HuH-7 (cell line): ENCODE measurements at places on chromosomes 1 and 21.

DNA sequence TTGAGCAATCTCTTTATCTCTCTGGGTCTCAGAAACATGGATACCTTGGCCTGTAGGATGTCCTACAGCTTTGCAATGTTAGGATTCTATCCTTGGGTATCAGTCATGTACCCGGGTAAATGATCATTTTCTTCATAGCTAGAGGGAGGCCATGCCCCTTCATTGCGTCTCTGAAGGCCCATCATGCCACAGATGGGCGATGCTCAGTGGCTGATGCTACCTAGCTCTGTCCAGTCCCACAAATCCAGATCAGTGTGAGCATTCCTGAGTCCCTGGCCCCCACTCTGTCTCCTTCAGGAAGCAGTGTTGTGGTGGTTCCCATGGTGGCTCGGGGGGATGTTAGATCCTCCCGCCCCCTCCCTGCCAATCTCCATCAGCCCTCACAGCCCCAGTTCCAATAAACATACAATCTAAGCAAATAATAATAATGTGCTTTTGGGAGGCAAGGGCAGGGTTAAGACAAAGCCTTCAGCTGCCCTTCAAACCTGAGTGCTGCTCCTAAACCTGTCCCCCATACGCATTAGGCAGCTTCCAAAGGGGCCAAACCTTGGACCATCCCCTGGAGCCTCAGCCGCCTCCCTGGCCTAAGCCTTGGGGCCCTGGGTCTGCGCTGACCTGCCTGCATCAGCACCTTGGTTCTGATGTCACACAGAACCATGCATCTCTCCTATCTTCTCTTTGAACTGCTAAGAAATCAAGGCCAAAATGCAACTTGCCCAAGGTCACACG lies 681 bp upstream of the GPR61 start:
- DNase-seq, result no peak

- no peak for DNase-seq
Observed at GRCh38 chr1:159181328-159182024, 10.1 kb downstream of the CADM3 start.

DNA sequence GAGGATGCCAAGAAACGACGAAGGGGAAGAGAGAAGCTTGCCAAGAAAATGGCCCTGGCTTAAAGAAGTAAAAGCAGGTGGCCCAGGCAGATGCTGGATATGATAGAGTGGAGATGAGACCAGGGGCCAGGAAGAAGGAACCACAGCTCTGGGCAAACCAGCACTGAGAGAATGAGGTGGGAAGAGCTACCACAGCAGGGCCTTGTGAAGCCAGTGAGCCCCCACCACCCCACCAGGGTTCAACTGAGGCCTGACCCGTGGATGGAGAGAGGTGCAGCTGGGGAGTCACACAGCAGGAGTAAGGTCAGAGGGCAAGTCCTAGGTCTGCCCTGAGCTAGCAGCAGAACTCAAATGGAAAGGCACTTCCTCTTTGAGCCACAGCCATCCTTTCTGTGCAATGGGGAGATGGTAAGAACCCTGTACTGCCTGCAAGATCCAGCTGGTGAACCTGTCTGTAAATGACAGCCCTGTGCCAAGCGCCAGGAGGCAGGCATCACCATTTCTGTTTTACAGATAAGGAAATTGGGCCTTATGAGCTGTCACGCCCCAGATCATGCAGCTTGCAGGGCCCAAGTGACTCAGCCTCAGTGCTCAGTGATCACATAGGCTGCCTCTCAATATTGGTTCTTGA lies 8.5 kb downstream of the SH3BGRL3 start:
- DNase-seq, result no peak

- DNase-seq, result no peak
Observed at GRCh38 chr1:172585348-172585747, 52.4 kb downstream of the SUCO start.

DNA sequence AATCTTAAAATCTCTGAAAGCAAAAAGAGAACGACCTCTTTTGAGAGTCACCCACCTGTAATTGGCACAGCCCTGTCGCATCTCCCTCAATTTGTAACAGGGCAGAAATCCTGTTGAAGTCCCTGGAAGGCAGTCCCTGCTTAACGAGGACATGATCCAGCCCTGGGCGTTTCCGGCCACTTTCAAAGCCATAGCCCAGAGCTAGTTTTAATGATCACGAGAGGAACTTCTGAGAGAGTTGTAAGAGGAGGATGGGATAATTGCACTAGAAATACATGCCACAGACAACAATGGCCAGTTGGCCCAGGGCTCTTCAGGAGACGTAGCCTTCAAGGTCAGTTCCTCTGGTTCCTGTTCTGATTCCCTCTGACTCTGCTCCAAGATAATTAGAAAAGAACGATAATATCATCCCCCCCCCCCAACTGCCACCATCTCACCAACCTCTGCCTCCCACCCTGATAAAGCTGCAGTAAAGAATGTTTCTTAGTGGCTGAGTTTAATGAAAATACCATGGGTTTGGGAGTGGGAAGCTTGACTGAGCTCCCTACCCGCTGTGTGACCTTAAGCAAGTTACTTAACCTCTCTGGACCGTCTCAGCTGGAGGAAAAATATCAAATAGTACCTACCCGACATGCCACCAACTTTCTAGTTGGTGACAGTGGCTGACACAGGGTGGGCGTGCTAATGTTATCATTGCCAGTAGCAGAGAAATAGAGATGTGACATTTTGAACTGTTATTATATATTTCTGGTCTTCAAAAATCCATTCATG lies 140.0 kb downstream of the OMA1 start:
- no peak for DNase-seq

DNA sequence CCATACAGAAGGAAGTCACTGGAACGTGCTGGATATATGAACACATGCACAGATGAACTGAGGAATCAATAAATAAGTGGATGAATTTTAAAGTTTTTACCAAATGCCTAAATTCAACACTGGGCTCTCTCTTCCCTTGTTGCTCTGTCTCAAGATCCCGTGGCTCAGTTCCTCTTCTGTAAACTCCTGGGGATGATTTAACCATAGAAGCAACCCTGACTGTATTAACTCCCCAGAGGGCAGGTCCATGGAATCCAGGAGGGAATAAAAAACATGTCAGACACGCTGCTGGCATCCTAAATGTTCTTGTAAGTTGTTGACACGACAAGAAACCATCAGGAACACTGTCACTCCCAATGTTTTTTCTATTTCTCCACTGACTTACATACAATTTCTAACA lies 45.3 kb upstream of the GPR157 start:
- no peak for DNase-seq

- no peak for DNase-seq
Observed at GRCh38 chr21:26954662-26955121, 12.2 kb downstream of the ADAMTS5 start.

GRCh38 chr21:32378956-32379355 lies 13.9 kb downstream of the URB1 start:
- no peak for DNase-seq

GRCh38 chr1:167227934-167228378 lies 7.3 kb downstream of the POU2F1 start:
- peak; percentile 7 for DNase-seq

GRCh38 chr1:234755449-234755863 lies 145.5 kb upstream of the IRF2BP2 start:
- DNase-seq, result no peak

DNA sequence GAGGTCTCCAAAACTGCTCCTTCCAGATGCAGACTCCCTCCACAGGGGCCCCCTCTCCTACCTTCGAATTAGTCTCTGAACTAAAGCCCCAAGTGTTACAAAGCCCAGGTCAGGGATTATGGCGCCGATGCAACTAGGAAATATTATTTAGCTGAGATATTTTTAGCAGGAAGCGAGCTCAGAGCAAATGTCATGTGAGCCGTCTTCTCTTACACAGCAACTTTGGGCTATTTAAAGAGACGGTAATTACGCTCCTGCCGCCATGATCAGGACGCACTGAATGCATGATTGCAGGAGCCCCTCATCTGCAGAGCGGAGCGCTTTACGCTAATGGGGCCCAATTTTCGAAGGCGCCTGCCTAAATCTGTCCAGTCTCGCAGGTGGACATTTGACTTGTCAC lies 55.3 kb upstream of the TARDBP start:
- no peak for DNase-seq

- DNase-seq, result no peak
Observed at GRCh38 chr1:64616039-64616438, 128.8 kb upstream of the RAVER2 start.

DNA sequence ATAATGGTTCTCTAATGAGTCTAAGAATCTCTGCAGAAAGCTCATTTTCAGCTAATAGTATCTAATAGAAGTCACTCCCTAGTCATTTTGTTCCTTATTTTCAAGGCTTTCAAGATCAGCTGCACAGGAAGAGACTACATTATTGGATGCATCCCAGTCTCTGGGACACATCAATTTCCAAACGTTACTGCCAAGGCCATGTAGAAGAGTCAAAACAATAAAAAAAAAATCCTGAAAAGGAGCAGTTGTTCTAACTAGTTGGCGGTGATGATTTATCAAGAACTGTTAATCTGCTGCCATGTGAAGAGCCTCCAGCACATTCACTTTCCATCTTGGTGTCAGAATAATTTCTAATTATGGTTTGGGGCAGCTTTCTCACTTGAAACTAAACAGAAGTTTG lies 5.7 kb downstream of the DDAH1 start:
- DNase-seq, result no peak

DNA sequence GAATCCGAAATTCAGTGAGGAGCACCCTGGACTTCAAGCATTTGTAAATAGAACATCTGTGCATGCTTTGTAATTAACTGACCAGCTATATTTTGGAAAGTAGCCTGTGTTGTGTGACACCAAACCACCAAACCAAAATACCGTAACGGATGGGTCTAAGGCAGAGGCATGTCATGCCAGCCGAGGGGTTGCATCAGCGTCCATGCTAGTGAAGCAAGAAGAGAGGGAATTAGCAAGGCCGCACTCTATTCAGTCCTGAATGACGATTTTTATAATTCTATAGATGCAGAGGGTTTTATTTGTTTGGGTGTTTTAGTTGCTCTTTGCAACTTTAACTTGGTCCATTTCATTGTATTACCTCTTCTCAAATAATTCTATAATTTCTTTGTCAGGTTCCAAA lies 116.8 kb upstream of the SMYD2 start:
- no peak for DNase-seq

DNA sequence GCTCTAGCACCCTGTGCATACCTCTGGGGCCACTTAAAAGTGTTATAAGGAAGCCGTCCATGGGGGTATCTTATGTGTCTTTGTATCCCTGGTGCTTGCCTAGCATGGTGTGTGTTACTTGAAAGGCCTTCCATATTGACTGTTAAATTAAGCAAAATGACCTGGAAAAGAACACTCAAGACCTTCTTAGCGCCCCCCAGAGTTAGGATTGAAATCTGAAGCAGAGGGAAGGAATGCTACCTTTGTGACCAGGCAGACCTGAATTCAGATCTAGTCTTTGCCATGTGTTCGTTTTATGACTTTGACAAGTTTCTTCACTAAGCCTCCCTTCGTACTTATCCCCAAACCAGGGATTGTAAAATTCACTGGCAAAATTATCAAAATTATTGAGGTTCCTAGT lies 59.9 kb downstream of the SLC22A15 start:
- DNase-seq, result no peak

GRCh38 chr1:38558055-38558454 lies 301.5 kb downstream of the RRAGC start:
- no peak for DNase-seq

GRCh38 chr1:184388971-184389370 lies 2.1 kb downstream of the C1orf21 start:
- DNase-seq, result no peak

GRCh38 chr1:219173434-219173757 lies 282 bp upstream of the LYPLAL1 start:
- no peak for DNase-seq

- peak; percentile 4 for DNase-seq
Observed at GRCh38 chr1:185315445-185316071, 1.5 kb downstream of the IVNS1ABP start.

GRCh38 chr1:37764414-37764825 lies 500 bp downstream of the EPHA10 start:
- DNase-seq, result peak; percentile 83

- peak; percentile 31 for DNase-seq
Observed at GRCh38 chr1:246450611-246451251, 56.3 kb downstream of the SMYD3 start.

GRCh38 chr21:40610345-40610744 lies 236.6 kb downstream of the DSCAM start:
- no peak for DNase-seq

- DNase-seq, result no peak
Observed at GRCh38 chr1:222060210-222060916, 318.5 kb upstream of the DUSP10 start.

- no peak for DNase-seq
Observed at GRCh38 chr1:158101455-158101854, 79.2 kb upstream of the CD1D start.

- DNase-seq, result no peak
Observed at GRCh38 chr1:54865238-54866073, 21.5 kb downstream of the DHCR24 start.

DNA sequence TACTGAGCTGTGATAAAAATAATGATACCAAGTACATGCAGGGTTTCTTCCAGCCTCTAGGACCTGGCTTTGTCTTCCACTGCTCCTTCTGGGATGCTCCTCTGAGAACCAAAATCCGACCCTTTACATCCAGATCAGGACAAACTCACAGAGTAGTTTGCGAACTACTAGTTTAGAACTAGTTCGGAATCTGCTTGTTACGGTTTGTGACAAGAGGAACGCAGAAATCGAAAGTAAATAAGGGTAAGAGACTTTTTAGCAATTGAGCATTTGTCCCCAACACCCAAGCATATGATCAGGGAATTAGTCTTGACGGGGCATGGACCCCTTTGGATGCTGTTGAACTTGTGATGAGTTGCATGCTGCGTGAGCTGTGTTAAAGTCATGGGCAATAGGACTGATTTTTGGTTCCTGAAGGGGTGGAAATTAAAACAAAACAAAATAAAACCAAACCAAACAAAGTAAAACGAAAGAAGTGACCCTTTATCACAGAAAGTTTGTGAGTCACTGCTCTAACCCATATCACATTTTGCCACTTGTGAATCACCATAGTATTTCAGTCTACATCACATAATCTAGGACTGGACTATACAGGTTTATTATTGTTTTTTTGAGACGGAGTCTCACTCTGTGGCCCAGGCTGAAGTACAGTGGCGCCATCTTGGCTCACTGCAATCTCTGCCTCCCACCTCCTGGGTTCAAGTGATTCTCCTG lies 35.7 kb upstream of the ERRFI1 start:
- DNase-seq, result no peak

GRCh38 chr1:172420385-172420784 lies at the start of gene C1orf105:
C1orf105 (plus strand) TSS chr1:172420685; CDS start chr1:172420886, 201 bp downstream.
- DNase-seq, result no peak

DNA sequence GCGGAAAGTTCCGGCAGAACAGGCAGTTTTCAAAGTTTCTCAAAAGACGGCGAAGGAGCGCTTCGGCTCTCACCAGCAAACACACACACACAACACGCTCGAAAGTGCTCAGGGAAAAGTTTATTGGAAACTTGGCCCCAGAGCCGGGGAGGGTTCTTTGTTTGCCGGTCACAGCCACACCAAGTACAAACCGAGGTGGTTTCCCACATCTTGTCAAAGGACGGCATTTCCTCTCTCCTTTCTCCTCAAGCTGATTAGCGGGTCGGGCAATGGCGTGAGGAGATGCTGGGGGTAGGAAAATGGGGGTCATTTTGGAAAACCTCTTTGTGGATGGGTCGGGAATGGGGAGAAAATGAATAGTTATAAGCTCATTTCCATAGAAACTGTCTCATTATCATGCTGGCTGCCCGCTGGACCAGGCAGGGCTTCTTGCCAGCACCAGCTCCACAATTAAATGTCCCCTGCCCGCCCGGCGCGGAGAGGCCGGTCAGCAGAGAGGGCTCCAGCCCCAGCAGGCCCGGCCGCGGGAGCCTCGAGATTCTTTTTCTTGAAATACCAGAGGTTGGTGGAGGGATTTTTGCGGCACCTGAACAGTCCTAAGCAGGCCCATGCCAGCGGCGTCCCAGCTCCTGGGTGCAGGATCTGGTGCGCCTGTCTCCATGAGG lies 92.3 kb downstream of the PRDM16 start:
- no peak for DNase-seq

GRCh38 chr1:46603481-46603857 lies 599 bp downstream of the MKNK1 start:
- DNase-seq, result no peak
